ENCODE measurements at places on chromosomes 1 and 21.

DNA sequence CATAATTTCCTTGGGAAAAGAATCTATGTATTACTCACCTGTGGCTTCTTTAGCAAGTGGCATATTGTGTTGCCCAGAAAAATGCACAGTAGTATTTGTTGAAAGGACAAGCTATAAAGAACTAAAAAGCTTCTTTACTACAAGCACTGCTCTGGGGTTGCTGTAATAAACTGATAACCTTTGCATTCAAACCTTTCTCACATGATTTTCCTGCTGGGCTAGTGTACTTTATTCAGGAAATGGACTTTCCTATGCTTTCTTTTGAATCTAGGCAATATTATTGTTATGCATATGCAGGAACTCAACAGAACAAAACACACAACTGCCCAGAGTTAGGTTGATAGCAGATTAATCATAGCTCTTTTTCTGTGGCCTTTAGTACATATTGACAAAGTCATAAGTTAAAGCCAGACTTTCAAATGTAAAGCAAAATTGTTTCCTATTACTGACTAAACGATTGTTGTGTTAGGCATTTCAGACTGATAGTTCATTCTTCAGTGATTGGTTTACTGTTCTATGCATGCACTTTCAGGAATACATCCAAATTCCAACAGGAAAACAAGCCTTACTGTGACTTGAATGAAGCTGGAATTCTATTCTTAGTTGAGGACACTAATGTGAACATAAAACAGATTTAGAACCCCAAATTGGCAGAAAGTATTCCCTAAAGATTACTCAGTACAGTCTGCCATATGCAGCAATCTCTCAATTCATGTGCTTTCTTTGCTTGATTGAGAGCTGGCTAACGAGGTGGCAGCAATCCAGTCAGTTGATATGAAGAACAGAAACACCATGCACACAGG is 564.3 kb upstream of the NEGR1 start:
- DNase-seq: peak; percentile 15

GRCh38 chr1:160069460-160070231 is at the start of gene KCNJ10:
KCNJ10 (minus strand) TSS chr1:160070160; CDS start chr1:160042532, 27,628 bp downstream.
- DNase-seq: no peak

GRCh38 chr1:151705753-151706463 is 10.7 kb downstream of the CELF3 start:
- DNase-seq: no peak

DNA sequence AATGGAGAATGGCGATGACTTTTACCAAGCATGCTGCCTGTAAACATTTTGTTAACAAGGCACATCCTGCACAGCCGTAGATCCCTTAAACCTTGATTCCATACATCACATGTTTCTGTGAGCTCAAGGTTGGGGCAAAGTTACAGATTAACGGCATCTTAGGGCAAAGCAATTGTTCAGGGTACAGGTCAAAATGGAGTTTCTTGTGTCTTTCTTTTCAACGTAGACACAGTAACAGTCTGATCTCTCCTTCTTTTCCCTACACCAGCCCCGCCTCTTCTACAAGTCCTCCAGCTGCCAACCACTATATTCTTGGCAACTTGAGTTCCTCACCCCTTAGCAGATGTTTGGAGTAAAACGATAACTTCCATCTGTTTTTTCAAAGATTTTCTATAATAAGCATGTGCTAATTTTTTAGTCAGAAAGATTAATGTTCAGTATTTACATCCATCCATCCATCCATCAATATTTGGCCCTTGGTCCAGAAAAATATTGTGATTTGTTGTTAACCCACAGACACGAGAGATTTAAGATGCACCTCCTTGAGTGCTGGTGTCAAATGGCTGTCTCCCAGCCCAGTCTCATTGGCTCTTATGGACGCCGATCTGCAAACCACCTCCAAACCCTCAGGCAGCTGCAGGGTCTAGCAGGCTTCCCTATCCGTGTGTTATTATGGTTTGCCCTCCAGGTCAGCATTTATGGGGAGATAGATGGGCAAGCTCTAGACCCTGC is 3.8 kb downstream of the DNALI1 start:
- no peak for DNase-seq

DNA sequence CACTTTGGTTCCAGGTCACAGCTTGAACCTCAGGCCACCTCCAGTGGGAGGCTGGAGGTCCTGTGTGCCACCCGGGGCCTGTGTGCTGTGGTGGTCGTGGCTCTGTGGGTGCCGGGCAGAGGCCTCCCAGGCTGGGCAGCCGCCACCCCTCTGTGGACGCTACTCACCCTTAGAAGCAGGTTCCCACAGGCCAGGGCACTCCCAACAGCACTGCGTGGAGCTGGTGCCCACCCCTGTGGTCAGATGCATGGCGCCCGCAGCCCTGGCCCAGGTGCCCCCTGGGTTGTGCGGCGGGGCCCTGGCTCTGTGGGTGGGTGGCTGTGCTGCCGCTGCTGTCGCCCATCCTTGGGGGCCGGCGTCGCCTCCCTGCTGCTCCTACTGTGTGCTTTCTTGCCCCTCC is 39.7 kb downstream of the SKI start:
- no peak for DNase-seq

GRCh38 chr1:155531624-155532023 is 31.0 kb downstream of the ASH1L start:
- no peak for DNase-seq

DNA sequence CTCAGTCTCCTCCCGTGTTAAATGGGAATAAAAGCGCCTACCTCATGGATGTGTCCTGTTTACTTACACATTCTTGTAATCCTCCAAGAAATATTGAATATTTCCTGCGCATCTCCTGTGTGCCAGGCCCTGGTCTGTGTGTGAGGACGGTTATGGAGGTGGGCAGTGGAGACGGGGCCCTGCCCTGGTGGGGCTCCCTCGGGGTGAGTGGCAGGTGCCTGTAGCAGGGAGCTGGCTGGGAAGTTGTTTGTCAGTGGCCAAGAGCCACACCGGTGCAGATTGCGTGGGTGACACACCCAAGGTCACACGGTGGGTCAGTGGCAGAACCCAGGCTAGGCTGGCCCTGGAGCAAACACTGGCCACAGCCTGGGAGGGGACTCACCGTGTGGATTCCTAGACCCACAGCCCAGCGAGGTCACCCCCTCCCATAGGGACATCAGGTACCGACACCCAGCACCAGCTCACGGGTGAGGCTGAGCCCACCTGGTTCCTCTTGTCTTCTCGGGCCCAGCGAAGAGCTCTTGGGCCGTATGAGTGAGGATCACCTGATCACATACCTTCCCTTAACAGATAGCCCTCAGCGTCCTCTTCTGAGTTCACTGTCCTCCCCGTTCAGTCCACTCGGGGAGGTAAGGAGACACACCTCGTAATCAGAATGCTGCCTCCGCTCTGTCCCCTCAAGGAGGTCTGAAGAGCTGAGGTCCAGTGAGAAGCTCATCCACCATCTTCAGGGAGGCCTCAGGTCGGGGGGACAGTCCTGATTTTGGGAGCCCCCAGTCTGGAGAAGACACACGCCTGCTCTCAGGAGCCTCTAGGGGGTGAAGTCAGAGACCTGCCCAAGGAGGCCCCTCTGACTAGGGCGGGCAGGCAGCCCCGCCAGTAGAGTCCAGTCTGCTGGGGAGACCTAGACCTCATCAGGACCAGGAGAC is 349.6 kb downstream of the MATN1 start:
- no peak for DNase-seq

GRCh38 chr1:3032371-3033039 is 11.2 kb downstream of the ACTRT2 start:
- no peak for DNase-seq

DNA sequence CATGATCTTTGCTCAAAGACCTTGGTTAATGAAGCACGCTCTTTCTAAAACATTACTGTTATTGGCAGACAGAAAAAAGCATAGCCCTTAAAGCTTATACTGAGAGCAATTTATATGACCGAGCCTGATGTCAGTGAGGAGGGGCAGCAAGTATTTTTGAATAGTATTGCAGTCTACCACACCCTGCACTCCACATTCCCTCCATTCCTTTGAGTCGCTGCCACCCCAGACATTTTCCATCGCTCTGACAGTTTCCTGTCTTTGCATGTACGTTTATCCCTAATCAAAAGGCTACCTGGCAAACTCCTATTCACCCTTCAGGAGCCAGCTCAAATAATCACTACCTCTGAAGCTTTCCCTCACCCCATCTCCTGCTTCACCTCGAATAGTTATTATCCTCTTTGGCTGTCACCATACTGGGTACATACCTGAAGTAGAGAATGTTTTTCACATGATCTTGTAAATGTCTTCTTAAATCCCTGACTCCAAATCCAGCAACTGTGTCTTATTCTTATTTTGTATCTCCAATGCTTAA is 5.5 kb upstream of the JUN start:
- no peak for DNase-seq

DNA sequence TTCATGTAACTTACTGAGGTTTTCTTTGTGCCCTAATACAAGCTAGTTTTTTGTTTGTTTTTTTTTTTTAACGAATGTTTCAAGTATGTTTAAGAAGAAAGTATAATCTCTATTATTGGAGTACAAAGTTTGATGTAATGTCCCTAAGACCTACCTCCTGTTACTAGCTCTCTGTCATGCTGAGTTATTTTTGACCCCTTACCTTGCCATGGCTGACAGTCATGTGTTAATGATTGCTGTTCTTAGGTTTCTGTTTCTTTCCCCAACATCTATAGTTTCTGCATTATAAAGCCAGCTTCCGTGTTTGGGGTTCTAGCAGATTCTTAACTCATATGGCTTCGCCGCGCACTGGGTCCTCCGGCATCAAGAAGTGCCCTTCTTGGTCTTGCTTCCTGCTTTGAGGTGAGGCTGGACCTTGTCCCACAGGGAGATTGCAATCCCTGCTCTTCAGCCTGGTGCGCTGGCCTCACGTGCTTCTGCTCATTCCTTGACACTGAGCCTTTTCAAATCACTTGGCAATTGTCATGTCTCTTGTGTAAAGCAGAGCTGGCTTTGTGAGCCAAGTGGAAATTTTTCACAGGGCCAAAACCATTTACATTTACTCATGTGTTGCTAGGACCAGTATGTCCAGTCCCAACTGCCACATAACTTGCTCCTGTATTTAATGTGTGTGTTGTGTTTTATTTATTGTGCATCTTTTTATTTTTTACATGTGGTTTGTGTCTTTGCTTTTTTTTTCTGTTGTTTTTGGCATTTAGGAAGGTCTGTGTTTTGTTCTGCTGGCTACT is 135.0 kb upstream of the COL6A1 start:
- DNase-seq: no peak

GRCh38 chr21:45630066-45630694 is 13.3 kb upstream of the PCBP3 start:
- DNase-seq: no peak

DNA sequence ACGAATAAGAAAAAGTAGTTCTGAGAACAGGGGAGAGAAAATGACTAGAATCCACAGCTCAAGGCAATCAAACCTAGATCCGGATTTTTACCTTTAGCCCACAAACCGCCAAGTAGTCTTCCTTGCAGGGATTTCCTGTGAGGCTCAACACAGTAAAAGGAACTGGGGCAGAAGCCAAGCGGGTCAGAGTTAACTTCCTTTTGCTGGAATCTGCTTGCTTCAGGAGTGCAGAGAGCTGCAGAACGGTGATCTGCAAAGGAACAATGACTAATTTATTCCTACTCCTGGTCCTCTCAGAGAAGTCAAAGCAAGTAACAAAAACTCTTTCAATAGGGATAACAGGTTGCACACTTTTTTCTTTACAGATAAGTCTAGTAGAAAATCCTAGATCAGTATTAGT is 53.4 kb downstream of the UBR4 start:
- DNase-seq: no peak

DNA sequence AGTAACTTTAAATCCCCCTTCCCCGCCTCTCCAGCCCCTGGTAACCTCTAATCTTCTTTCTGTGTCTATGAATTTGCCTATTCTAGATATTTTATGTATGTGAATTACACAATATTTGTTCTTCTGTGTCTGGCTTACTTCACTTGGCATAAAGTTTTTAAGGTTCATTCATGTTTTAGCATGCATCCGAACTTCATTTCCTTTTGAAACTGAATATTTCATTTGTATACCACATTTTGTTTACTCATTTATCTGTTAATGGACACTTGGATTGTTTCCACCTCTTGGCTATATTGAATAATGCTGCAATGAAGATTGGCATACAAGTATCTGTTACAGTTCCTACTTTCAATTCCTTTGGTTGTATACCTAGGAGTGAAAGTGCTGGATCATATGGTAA is 205.3 kb downstream of the TM2D1 start:
- no peak for DNase-seq

DNA sequence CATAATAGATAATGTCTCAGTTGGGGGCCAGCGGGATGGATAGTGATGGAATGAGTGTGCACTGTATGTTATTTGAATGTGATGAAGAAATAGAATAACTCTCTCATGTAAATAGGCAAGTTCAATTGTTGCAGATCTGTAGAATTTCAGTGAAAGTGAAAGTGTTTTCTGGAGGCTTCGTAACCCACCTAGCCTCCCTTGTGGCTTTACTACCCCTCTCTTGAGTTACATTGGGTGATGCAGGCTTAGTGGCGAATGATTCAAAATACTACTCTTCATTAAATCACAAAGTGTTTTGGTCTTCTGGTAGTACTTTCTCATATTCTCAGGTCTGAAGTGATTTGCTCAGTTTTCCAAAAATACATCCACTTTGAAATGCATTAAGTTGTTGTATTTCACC is 411.9 kb downstream of the ZP4 start:
- no peak for DNase-seq

GRCh38 chr1:248055261-248055660 is 8.6 kb downstream of the OR2L3 start:
- DNase-seq: no peak

GRCh38 chr1:118151312-118151937 is 33.6 kb downstream of the SPAG17 start:
- peak; percentile 61 for DNase-seq

GRCh38 chr1:84298684-84299535 is 2.6 kb upstream of the SAMD13 start:
- DNase-seq: peak; percentile 55

DNA sequence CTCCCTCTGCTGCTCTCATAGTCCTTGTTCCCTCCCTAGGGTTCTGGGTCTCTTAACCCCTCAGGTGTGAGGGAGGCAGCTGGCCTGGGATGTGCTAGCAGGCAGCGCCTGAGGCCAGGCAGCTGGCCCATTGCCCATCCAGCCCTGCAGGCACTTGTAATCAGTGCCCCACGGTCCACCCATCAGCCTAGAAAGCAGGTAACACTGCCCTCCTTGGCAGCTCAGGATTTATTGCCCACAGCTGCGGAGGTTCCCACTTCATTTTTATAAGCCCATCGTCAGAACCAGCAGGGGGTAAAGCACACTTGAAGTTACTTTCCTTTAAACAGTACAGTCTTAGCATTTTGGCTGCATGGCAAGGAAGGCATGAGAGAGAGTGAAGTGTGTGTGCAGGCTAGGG is 70.6 kb downstream of the TMEM53 start:
- peak; percentile 93 for DNase-seq

GRCh38 chr1:211896958-211897357 is 66.4 kb upstream of the LPGAT1 start:
- peak; percentile 61 for DNase-seq

GRCh38 chr1:178819123-178819522 is 51.8 kb downstream of the ANGPTL1 start:
- peak; percentile 29 for DNase-seq

- DNase-seq: no peak
Measured at GRCh38 chr1:82534996-82535395, 734.3 kb downstream of the ADGRL2 start.

GRCh38 chr1:192080684-192081083 is 77.6 kb upstream of the RGS18 start:
- DNase-seq: no peak

GRCh38 chr1:32783851-32784250 is 33.3 kb downstream of the YARS1 start:
- DNase-seq: no peak
